ENCODE measurements at places on chromosomes 12 and 14.

- no peak for DNase-seq
Measured at GRCh38 chr14:65280653-65281052, 131.9 kb upstream of the FUT8 start.

DNA sequence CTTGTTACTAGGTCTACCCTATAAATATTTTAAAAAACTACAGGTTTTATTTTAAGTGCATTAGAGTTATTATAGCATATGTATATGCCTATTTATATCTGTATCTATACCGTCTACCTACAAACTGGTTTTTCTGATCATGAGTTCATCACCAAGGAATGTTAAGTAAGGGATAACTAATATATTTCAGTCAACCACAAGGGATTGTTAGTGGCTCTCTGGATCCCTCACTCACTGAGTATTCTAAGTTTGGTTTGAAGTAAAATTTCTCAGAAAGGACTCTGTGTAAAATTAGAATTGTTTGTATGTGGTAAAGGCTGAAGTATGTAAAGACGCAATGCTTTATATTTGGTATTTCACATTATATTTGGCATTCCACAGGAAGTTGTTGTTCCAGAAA is 4.8 kb downstream of the EPYC start:
- no peak for DNase-seq

DNA sequence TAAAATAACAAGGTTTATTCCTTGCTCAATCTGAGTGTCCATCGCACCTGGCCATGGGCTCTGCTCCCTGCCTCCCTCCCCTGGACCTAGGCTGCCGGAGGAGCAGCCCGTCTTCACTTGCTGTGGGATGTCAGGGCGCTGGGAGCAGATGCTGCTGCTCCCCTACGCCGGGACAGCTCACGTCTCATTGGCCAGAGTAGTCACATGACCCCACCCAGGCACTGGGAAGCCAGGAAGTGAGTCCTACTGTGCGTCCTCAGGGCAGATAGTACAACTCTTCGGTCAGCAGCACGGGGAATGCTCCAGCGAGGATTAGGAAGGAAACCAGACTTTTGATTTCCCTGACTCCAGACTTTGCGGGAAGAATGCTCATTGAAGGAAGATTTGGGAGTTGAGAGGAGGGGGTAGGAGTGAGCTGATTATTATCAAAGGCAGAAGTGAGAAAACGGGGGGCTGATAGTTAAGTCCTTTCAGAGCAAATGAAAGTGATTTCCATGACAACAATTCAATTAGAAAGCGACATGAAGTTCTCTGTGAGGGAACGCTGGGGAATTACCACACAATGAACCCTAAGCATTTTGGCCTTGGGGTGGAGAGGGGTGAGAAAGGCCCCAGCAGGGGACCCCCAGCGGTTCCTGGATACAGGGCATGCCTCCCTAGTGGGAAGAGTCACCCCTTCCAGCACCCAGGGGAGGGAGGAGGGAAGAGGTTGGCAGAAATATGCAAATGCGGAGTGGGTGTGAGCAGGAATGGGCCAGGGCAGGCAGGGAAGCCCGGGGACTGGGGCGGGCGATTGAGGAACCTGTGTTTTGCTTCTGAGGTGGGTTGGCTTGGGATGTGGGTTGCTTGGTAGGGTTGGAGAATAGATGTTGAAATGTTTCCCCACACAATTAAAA is 215.5 kb downstream of the AACS start:
- no peak for DNase-seq

DNA sequence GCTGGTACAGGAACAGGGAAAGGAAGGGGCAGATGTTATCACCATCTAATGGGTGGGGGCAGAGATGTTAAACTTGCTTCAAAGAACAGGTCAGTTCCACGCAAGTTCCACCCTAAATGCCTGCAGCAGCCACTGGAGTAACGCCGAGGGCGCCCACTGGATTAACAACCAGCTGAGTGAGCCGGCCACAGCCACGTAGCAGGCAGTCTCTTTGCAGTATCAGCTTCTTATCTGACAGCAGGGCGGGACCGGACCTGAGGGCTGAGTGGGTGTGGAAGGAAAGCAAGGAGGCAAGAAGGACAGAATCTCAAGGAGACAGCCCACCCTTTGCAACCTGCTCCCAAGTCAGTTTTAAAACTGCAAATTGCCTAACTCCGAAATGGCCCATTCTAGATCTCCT is 38.4 kb upstream of the FOXN3 start:
- DNase-seq, result no peak

DNA sequence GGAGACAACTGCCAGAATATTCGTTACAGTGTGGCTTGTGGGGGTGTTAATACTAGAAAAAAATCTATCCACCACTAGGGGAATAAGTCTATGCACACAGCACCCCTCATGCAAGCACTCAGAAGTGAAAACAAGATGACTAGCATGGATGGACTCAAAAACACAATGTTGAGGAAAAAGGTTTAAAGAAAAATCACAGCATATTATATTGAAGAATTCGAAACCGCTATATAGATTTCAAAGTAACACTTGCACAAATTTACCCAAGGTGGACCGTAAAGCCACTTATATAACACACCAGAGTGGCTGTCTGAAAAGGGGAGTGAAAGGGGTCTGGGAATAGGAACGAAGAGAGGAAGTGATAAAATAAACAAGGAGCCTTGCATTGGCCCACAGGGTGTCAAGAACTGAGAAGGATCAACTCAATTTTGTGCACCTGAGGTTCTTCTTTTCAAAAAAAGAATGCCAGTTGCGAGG is 544 bp downstream of the ABCD4 start:
- peak; percentile 58 for DNase-seq

DNA sequence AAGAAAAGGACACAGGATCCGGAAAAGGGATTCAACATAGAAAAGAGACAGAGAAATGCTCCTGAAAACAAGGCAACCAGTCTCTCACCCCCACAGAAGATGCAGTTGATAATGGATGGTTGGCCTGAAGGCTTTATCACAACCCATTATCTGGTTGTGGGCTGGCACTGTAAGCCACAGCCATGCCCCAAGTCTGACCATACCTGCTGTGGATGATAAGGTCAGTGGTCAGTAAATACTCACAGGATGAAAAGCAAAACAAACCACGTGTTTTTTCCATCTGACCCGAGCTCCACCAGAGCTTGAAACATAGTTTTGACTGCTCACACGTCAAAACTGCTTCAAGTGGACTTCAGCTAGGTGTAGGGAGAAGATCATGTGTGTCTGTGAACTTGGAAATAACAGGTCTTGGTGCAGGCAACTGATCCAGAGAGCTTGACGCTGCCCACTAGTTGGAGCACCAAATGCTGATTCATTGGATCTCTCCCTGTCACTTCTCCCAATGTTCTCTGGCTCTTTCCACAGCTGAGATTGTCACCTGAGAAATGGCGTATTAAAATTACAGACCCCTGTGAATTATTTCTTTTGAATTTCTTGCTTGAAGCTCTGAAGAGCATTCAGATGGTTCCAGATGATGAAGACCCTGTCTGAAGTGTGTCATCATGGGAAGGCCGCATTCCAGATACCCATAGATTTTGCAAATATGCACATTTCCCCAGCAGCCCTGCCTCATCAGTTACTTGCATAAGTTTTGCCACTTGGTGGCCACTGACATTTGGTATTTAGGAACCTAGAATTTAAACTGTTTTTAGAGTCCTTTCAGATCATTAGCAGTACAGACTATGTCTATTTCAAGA is 8.5 kb downstream of the TMEM233 start:
- DNase-seq, result no peak

DNA sequence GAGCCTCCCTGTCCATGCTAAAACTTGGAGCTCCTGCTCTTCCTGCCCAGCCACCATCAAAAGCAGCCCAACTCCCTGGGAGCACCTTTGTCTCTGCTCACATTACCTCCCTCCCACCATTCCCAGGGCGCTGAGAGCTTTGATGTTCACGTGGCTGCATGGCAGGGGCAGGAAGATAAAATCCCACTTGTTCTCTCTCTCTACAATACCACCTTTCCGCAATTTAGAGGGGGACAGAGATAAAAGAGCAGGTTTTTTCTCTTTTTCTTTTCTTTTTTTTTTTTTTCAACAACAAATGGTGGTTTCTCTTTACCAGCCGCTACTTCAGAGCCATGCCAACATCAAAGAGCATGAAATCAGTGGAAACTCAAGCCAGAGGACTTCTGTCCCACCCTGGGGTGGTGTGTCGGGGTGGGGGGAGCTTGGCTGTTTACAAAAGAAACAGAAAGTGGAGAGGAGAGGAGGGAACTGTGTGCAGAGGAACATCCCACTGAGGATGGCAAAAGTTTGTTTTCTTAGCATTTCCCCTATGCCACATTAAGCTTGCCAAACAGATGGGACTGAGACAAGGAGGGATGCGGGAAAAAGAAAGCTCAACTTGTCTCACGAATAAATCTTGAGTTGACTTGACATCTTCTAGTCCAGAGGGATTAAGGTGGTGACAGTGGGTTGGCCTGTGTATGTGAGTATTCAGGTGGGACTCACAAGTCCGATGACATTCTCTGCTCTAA is 103.7 kb upstream of the NUDT4 start:
- DNase-seq, result no peak

- DNase-seq, result peak; percentile 4
Measured at GRCh38 chr12:3363608-3364007, 127.4 kb upstream of the PRMT8 start.

DNA sequence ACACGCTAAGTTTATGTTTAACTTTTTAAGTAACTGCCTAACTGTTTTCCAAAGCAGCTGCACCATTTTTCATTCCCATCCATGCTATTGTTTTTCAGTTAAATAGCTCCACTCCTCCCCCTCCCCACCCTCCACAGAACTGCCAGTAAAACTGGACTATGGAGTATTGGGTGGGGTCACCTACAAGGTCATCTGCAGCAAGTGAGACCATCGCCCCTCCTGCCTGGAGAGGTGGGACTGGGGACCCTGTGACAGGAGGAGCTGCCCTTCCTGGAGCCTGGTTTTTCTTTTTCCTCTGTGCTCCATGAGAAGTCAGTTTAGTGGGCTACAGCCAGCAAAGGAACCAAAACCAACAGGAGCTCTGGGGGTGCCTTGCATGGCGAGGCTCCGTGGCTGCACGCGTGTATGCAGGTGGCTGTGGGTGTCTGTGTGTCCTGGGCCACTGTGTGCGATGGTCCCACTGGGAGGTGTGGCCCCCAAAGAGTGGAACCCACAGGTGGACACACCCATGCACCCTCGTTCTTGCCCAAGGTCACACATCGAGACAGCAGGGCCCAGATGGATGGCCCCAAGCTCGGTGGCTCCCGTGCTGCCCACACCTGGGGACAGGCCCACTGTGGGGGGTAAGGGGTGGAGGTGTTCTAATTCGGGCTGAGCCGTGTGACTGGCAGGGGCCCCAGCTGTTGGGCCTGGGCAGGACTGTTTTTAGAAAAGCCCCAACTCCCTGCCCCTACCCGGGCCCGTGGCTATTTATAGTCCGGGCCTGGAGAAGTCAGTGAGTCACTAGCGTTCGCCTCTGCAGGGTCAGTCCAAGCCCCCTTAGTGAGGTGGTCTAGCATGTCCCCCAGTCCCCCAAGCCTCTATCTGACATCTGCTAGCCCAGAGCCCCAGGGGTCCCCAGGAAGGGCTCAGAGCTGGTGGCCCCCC is 2.3 kb upstream of the ADSS1 start:
- DNase-seq, result no peak

DNA sequence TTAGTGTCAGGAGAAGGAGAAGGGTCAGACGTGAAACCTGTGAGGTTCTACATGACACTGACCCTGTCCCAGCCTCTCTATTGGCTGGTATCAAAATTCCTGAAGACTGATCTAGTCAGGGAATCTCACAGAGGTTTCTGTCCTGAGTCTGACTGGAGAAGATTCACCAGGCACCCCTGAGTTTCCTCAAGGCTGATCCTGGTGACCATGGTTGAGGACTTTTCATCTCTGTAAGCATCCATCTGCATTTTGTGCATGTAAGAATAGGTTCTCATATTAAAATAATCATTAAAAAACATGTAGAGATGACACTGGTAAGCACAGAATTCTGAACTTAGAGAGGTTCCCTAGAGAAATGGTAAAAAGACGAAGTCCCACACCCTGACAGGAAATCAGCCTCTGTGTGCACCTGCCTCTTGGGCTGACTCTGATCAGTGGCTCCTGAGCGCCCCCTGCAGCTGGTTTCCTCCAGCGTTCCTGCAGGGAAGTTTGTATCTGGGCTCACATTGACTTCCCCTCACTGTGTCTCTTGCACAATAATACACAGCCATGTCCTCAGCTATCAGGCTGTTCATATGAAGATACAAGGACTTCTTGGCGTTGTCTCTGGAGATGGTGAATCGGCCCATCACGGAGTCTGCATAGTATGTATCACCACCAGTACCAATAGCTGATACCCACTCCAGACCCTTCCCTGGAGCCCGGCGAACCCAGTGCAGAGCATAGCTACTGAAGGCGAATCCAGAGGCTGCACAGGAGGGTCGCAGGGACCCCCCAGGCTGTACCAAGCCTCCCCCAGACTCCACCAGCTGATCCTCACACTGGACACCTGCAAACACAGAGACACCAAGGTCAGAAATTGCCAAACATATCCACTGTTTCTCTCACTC is 991.9 kb downstream of the TMEM121 start:
- DNase-seq, result peak; percentile 77

- no peak for DNase-seq
Measured at GRCh38 chr12:114265036-114265435, 140.9 kb downstream of the TBX5 start.

DNA sequence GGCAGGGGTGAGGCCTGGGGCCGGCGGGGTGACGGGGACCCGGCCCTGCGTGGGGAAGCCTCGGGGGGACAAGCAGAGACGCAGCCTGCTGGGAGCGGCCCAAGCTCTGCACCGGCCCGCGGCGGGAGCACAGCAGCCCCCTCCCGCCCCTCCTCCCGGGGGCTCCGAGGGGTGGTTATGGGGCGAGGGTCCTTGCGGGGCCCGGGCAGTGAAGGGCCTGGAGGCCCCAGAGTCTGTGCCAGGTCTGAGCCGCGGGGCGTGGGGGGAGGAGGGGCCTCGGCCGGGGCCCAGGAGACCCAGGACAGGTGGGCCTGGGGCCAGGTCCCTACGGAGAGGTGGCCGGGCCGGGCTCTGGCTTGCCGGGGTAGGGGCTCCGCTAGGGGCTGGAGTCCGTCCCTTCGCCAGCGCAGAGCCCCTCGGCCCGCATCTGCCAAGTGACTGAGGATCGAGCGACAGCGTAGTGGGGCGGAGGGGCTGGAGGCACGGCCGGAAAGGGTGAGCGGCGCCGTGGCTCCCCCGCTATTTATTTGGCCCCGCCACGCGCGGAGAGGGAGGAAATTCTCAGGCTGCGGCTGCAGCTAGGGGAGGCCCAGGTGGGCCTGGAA is 495 bp downstream of the TMEM121 start:
- no peak for DNase-seq

DNA sequence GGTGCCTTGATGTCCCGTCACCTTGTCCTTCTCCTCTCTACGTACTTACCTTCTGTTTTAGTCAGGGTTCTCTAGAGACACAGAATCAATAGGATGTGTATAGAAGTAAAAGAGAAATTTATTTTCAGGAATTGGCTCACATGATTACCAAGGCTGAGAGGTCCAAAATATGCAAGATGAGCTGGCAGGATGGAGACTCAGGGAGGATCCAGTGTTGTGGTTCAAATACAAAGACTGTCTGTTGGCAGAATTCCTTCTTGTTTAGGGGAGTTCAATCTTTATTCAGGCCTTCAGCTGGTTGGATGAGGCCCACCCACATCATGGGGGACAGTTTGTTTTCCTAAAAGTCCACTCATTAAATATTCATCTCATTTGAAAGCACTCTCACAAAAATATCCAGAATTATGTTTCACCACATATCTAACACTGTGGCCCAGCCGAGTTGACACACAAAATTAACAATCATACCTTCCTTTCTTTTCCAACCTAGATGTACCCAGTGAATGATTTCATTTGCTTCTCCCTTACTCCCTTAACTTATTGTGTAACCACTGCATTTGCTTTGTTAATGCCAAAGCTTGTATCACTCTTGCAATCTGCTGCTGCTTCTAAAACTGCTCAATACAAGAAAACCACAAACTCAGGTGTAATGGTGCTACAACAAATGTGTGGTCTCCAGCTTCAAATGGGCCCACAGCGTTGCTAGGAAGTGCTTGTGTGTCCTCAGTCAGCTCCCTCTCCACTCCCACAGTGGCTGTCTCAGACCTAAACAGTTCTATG is 195.4 kb upstream of the ARHGAP5 start:
- no peak for DNase-seq
